ENCODE measurements at places on chromosomes 12 and 14.

- no peaks in the 10 kb centered on the region for H3K36me3 ChIP-seq
- no peak for DNase-seq
- no peaks in the 10 kb centered on the region for H3K27me3 ChIP-seq
- H3K4me1 ChIP-seq: peaks cover 16% of the 10 kb centered on the region
- H3K4me3 ChIP-seq: no peak overlapping the region
- no peak overlapping the region for H3K27ac ChIP-seq
Observed at GRCh38 chr14:51004352-51004800, 60.1 kb upstream of the PYGL start.

DNA sequence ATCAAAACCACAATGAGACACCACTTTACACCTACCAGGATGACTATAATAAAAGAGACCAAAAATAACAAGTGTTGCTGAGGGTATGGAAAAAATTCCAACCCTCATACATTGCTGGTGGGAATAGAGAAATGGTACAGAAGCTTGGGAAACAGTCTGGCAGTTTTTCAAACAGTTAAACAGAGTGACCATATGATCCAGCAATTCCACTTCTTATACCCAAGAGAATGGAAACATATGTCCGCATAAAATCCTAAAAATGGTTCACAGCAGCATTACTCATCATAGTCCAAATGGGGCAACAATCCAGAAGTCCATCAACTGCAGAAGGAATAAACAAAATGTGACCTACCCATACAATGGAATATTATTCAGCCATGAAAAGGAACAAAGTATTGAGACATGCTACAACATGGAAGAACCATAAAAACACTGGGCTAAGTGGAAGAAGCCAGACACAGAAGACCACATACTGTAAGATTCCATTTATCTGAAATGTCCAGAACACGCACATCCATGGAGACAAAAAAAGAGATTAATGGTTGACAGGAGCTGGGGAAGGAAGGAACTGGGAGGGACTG, 44.5 kb downstream of the CHGA start:
- no peak overlapping the region for H3K27ac ChIP-seq
- DNase-seq: no peak
- no peaks in the 10 kb centered on the region for H3K27me3 ChIP-seq
- H3K4me1 ChIP-seq: peaks cover 10% of the 10 kb centered on the region
- no peak overlapping the region for H3K4me3 ChIP-seq

DNA sequence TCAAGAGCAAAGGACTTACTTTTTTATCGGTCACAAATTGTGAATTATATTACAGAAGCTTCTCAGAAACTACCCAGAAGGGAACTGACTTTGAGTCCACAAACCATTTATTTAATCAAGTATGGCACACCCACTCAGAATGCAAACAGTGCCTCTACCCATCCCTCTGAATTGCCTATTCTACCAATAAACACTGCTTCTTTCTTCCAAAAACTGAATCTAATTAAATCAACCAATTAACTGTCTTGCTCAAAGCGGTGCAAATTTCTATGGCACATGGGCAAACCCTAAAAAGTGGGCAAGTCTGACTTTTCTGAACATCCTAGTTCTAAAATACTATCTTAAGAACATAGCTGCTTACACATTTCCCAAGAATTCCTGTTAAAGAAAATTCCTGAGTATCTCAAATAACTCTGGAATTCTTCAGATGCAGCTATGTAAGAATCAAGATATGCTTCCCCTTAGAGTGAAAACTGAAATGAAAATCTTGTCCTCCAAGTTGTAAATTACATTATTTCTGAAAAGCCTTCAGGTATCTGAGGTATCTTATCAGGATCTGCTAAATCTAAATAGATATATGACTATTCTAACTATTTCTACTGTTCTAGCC, 4.3 kb downstream of the SPTLC2 start:
- no peak overlapping the region for H3K4me3 ChIP-seq
- H3K27me3 ChIP-seq: no peaks in the 10 kb centered on the region
- no peak overlapping the region for H3K27ac ChIP-seq

- peaks cover 16% of the 10 kb centered on the region for H3K36me3 ChIP-seq
- H3K27me3 ChIP-seq: peaks cover 93% of the 10 kb centered on the region
- no peak overlapping the region for H3K4me3 ChIP-seq
- H3K4me1 ChIP-seq: peaks cover 40% of the 10 kb centered on the region
Observed at GRCh38 chr14:36659010-36659821, 2.4 kb upstream of the PAX9 start.

DNA sequence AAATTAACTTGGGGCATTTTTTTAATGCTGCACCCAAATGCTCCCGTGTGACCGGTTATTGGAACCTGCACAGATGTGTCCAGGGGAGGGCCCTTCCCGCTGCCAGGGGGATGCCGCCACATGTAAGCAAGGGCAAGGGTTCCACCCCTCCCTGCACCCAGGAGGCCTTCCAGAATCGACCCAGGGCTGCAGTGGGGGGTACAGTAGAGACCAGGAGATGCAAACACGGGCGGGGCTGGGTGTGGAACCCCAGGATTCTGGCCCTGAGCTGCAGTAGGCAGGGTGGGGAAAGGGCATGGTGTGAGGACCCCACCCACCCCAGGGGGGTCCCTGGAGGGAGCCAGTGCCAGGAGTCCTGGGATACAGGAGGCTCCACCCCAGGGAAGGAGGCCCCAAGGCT, 54.1 kb downstream of the TNFAIP2 start:
- no peak overlapping the region for H3K4me3 ChIP-seq
- peaks cover 3% of the 10 kb centered on the region for H3K27me3 ChIP-seq
- H3K27ac ChIP-seq: no peak overlapping the region
- H3K4me1 ChIP-seq: no peaks in the 10 kb centered on the region
- DNase-seq: no peak

GRCh38 chr14:47590767-47591495, 84.5 kb downstream of the MDGA2 start:
- H3K27me3 ChIP-seq: no peaks in the 10 kb centered on the region
- DNase-seq: no peak
- no peaks in the 10 kb centered on the region for H3K4me1 ChIP-seq
- H3K36me3 ChIP-seq: no peaks in the 10 kb centered on the region
- no peak overlapping the region for H3K4me3 ChIP-seq
- no peak overlapping the region for H3K27ac ChIP-seq
